ENCODE measurements at places on chromosomes 4 and X.

DNA sequence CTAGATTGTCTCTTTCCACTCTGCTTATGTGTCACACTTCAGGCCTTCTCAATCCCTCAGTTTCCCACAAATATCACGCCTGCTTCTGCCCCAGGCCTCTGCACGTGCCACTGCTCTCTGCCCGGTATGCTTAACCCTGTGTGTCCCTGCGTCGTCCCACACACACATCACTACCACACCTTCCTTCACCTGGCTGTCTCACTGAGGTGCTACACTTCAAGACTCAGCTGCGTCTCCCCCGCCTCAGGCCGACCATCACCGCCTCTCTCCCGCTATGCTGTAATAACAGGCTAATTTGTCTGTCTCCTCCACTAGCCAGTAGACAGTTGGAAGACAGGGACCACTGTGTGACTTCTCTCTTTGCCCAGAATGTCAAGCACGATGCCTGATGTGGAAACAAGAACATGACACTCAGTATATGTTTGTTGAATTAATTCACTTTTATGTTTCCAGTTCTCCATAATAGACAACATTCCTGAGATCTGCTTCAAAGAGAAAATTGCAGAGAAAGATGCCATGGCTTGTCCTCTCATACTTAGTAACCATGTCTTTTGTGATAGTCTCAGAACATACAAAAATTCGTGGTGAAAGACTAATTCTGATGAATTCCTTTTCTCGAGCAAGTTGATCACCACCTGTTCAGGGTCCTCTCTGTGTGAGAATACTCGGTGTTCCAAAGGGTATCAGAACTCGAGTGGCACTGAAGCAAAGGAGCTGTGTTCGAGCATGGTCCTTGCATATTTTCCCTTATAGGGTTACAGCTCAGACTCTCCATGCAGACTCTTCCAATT is 54.2 kb downstream of the AFAP1 start:
- DNase-seq: no peak

GRCh38 chrX:57177070-57177469 is 39.9 kb upstream of the SPIN2A start:
- no peak for DNase-seq

DNA sequence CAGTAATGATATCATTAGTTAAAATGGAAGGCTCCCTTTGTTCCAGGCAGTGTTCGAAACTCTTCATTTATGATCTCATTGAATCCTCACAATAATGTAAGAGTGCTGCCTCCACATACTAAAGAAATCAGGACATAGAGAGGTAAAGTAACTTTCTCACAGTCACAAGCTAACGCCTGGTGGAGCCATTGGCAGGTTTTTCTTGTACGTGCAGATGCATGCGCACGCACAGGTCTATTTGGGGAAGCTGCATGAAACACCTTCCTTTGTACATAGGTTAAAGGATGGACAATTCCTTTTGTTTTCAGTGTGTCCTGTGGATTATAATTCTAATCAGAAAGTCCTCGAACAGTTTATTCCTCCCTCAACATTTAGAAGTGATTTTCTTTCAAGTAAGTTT is 176.2 kb downstream of the RAPGEF2 start:
- DNase-seq: no peak

DNA sequence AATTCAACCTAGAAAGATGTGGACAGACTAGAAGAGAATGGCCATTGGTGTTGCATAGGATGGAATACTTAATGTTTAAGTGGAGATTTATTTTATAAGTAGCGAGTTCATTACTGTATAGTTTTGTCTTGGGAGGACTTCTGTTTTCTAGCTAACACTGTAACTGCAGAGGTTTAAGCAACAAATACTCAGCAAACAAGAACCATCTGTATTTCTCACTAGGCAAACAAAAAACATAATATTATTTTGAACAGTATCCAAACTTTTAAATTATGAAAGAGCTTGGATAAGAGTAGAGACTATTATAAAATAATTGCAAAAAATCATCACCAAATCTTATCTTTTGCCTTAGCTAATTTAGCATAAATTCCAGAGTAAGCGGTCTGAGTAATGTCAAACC is 121.1 kb downstream of the GLRA3 start:
- no peak for DNase-seq

GRCh38 chrX:8103655-8104054 is 67.4 kb downstream of the VCX2 start:
- DNase-seq: no peak

DNA sequence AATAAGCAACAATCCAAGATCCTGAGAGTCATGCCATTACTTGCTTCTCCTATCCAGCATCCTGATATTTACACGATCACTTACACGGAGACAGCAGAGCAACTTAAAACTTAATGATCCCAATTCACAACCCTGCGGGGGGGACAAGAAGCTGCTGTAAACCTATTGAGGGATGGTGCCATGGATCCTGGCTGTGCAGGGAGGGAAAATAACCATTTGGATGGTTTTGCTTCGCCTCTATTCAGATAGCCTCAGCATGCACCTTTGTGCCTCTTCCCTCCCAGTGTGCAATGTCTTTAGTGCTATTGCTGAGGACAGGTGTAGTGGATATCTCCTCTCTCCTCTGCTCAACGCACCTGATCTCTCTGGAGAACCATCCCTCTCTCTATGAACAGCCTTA is 89.7 kb upstream of the PPARGC1A start:
- no peak for DNase-seq

GRCh38 chr4:54596201-54596600 is 61.6 kb upstream of the KIT start:
- no peak for DNase-seq

- DNase-seq: no peak
These were observed 7.8 kb upstream of the ZBTB33 start for GRCh38 chrX:120242813-120243212.

DNA sequence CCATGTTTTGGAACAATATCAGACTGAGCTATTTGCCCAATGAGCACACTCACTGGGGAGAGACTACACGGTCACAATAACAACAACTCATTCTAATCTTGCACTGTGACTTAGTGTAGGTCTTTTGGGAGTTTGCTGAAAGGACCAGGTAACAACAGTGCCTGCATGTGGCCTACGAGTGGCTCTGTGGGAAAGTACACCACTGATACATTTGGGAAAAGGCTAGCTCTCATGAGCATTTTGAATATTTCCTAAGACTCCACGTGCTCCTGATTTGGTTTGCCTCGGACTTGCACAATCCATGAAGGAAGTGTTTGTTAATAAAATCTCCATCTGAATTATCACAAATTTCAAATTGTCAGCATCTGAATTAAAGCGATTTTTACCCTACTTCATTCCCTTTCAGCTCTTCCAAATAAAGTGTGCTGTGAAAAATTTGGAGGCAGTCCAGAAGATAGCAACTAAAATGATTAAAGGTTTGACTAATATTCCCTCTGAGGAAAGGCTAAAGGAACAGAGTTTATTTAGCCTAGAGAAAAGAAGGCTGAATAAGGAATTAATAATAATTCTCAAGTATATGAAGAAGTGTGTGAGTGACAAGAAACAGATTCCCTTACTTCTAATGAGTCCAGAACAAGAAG is 406.4 kb downstream of the PPARGC1A start:
- DNase-seq: no peak

Data from fibroblast of skin of left biceps (primary cell).